NCI-H460 (cell line): ENCODE measurements at places on chromosomes 7 and 10. TPM values are rescaled to one million over a fixed set of nuclear protein-coding genes. Genes with fewer than 3 reads are reported as not detected.

GRCh38 chr10:44963772-44964633 lies 4.4 kb downstream of the RASSF4 start:
- no peak for DNase-seq

DNA sequence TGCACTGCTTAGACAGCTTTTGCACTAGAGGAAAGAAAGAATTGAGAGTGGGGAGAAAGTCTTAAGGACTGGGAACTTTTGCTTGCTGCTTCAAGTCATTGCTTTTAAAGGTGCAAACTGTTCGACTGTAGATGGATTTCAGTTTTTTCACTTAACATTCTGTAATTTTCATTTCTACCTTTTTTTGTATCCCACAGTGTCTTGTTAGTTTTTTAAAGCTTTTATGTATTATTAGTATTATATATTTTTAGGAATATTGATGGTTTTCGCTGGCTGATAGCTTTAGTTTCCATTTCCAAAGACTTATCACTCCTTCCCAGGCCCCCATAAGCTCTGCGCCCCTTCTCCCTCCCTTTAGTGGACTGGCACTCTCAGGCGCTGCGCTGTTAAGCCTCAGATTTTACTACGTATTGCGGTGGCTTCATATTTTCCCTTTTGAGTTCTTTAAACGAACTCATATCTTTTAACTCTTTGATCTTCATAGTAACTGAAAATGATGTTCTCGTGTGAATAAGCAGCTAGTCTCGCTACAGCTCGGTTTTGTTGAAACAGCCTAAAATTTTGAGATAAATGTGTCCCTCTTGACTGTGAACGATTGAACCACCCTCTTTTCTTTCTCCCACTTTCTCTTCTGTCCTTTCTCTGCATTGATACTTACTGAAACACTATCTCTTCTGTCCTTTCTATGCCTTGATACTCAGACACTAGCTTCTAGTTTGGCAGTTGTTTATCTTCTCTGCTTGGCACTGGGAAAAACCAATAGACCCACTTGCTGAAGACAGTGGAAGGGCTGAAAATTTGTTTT lies 2.5 kb upstream of the ETV1 start:
- DNase-seq: no peak

- no peak for DNase-seq
Measured at GRCh38 chr10:7832060-7832459, 13.8 kb downstream of the TAF3 start.

- DNase-seq: no peak
Measured at GRCh38 chr7:49787980-49788379, 14.5 kb downstream of the VWC2 start.

GRCh38 chr7:132614428-132615318 lies 38.4 kb upstream of the PLXNA4 start:
- DNase-seq: no peak

DNA sequence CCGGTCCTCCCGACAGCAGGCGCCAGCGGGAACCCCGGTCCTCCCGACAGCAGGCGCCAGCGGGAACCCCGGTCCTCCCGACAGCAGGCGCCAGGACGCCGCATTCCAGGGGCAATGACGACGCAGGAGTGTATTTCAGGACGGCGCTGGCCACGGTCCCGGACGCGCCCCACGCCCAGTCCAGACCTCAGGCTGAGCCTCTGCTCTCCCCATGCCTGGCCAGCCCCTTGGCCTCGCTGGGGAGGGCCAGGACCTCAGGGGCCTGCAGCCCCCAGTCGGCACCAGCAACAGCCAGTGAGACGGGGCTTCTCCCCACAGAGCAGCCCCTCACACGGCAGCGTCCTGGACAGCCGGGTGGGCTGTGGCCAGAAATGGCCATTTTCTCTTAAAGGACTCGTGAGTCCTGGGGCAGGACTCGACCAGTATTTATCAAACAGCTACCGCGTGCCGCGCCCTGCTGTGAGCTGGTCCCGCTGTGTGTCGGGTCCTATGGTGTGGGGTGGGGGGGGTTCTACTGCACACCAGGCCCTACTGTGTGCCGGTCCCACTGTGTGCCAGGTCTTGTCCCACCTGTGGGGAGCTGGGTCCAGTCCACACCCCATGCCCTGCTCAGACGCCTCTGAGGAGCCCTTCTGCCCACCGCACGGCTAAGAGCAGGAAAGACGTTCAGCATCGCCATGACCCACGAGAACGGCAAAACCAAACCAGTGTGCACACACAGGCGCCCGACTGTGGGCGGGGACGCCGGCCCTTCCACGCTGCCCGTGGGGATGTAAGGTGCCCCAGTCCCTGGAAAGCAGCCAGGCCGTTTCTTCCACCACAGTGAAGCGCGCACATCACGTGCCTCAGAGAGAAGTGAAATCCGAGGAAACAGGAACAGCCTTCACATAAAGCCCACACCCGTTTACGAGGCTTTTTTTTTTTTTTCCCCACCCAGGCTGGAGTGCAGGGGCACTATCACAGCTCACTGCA lies 33.3 kb downstream of the GET4 start:
- DNase-seq: no peak

DNA sequence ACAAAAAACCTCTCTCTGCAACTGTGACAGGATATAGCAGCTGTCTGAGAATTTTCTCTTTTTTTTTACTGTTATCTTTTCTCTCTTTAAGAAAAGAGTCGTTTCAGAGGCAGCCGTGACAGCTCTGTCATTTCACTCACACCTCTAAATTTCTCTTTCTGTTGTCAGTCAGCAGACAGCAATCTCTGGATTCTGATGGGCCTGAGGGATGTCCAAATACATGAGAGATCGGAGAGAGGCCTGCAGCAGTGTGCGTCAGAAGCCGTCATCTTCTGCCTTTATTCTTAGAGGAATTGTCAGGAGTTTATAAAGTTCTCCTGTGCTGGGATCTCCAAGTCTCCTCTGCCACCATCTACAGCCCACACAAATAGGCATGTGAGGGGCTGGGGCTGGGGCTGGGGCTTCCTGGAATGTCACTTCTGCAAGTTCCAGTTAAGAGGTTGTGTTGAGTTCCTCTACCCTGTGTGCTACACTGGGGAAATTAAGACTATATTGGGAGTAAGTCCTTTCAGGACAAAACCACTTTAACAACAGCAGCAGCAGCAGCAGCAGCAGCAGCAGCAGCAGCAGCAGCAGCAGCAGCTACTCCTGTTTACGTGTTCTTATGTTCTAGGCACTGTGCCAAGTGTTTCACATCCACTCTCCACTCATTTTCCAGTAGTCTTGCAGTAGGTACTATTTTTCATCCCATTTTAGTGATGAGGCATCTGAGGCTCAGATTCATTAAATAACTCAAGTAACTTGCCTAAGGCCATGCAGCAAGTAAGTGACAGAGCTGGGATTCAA lies 541.3 kb downstream of the LRMDA start:
- DNase-seq: no peak

The NRG3 gene
- not detected in 2 replicates for total RNA-seq

The PHYHIPL gene
- not detected in 2 replicates for total RNA-seq

The CPXM2 gene
- 0.02 TPM in 1 of 2 replicates, not detected in the other for total RNA-seq

The RTKN2 gene
- 2.8 and 4.0 TPM in 2 replicates for total RNA-seq

The HOXA10 gene
- 9.8 and 11.9 TPM in 2 replicates for total RNA-seq

The OR6V1 gene
- not detected in 2 replicates for total RNA-seq
